NCI-H2081 (cell line): ENCODE measurements at places on chromosomes 7 and 10.
A peak's percentile ranks its signal among the peaks of the same experiment; 100 is the strongest.

DNA sequence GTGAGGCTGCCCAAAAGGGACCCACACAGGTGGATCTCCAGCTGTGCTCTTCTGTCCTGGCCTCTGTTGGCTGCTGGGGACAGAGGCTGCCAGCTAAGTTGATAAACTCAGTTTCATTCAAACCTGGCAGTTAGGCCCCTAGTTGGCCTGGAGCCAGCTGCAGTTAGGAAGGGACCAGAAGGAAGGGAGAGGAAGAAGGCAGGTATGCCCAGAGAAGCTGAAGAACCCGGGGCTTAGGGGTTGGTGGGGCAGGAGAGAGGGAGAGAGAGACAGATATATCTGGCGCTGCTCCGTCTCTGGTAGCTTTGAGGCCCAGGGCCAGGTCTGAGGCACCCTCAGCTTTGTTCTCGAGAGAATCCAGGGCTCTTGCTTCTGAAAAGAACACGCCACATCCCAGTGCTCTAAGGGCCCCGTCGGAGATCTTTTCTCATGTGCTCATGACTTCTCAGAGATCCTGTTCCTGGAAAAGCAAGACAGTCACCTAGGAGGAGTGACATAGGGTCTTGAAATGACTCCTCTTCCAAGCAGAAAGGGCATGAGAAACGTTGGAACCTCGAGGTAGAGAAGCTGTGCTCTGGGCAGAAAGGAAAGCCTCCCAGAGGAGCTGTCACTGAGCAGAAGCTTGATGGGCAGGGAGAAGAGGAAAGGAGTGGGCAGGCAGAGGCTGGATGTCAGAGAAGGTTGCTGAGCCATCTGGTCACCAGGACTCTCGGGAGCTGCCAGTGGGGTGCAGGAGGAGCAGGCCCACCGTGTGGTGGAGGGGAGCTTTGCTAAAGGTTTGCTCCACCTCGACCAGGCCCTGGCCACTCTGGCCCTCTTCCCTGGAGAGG lies 153.6 kb downstream of the ARHGAP21 start:
- no peak for DNase-seq

GRCh38 chr7:130667593-130668257 lies 823 bp downstream of the COPG2 start:
- DNase-seq = no peak

DNA sequence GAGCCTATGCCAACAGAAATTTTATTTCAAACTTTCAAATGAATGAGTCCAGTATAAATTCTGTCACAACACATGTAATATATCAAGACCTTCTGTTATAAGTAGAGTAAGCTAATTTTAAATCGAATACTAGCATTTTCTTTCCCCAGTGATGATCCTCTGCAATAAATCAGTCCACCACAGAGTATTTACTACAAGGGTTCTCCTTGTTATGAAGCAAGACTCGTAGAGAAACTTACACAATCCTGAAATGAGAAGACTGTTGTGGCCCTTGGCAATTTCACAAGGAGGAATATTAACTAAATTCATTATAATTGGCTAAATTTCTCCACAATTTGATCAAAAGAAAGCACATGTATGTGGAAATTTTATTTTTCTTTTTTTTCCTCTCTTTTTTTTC lies 312.4 kb upstream of the DGKB start:
- DNase-seq = no peak

DNA sequence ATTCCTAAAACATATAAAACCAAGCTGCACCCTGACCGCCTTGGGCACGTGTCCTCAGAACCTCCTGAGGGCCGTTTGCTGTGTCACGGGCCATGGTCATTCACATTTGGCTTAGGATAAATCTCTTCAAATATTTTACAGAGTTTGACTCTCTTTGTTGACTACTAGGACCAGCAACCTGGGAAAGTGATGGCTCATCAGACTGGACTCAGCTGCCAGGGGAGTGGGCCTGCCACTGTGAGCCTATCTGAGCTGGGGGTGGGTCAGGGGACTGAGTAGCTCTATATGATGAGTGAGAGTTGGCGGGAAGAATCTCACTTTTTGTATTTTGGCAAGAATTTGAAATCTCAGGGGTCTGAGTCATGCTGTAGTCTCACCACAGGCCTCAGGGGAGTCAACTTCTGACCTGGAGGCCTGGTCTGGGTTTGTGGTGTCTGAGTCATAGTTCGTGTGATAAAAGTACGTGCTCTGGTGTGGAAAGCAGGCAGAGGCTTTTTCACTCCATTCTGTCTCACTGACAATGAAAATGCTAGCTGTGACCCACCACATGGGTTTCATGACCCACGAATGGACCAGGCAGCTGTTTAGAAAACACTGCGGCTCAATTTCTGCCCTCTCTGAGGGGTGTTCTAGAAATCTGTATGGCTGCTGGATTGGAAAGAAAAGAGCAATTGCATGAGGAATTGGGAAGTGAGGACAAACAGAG lies 4.2 kb upstream of the UPP1 start:
- no peak for DNase-seq

GRCh38 chr10:86310702-86311101 lies 55.9 kb downstream of the GRID1 start:
- DNase-seq = no peak

DNA sequence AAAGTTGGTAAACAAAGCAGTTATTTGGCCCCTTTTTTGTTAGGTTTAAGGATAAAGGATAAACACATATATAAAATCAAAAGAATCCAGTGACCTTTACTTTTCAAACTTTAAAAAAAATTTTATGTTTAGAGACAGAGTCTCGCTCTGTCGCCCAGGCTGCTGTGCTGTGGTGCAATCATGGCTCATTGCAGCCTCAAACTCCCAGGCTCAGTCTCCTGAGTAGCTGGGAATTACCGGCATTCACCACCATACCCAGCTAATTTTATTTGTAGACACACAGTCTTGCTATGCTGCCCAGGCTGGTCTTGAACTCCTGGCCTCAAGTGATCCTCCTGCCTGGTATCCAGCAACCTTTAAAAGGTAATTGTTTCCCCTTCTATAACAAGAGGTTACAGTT lies 31.3 kb downstream of the GNA12 start:
- no peak for DNase-seq

DNA sequence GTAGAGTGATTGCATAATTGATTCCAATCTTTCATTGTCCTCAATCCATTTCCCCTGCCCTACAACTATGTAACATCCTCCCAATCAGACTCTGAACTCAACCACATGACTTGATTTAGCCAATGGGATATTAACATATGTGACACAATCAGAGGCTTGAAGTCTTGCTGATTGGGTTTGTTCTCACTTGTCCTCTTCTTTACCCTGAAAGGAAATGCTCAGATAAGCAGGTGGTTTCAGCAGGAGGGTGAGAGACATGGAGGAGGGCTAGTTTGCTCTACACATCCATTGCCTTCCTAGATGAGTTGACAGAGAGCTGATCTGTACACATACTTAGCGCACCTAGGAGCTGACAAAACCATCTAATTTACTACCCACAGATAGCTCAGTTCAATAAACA lies 669.4 kb downstream of the NRG3 start:
- DNase-seq = no peak

DNA sequence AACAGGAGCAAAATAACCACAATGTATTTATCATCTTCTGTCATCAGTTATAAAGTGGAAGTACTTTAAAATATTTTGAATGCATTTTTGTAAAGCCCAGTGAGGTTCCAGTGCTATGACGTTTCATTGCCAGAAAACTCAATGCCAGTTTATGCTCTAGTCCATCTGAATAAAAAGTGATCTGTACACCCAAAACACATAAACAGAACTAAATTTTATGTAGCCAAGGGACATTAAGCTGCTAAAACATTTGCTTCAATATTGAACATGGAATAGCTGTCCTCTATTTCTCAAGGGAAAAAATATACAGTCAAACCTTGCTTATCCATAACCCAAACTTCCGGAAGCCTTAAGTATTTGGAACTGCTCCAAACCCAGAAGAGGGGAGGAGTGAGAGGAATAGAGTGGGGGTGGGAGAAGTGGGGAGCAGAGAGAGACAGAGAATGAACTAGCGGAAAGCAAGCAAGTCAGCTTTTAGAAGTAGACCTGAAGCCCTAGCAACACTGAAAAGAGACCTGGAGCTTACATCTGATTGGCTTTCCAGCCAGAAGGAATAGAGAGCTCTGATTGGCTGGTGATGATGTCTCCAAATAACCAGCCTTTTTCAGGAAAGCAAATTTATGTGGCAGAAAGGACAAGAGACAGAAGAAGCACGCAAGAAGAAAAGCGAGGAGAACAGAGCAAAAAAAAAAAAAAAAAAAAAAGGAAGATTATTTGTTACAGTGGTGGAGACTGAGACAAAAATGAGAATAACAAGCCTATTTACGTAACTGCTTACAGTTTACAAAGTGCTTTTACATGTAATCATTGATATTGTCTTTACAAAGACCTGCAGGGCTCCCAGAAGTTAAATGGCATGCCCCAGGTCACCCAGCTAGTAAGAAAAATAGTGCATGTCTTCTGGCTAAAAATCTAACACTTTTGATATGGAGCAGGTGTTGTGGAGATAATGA lies 196.0 kb downstream of the RNLS start:
- peak; percentile 36 for DNase-seq

DNA sequence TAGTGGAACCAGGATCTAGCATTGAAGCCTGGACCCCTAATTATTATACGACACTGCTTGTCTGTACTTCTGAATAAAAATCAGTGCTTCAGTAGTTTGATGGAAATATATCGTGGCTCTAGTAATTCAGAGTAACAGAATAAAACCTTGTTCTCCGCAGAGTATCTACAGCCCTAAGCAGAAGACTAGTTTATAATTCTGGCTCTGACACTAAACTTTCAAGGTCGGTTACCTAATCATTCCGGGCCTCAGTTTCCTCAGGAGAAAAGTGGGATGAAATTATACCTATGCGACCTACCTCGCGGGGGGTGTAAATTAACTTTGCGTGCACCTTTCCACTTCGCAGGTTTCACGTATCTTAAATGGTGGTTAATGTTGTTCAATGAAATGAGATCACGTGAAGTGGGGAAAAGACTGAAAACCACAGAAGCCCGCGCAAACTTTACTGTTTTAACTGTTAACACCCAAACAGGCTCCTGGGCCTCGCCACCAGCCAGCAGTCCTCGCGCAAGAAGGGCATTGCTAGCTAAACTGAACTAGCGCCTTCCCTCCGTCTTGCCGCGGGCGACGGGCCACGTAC lies 615 bp downstream of the THAP5 start:
- DNase-seq = no peak

DNA sequence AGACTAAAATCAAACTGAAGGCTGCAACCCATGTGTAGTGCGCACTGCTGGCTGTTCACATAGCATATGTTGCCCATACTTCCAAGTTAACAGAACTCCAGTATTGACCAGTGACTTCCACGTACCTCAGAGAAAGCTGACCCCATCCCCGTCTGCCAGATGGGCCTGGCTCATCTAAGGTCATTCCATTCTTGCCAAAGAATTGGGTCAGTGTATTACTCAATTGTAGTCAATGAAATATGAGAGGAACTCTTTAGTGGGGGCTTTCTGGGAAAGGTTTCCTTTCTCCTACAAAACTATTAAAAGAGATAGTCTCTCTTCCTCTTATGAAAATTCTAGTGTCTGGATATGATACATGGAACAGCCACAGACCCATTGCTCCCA lies 238.6 kb downstream of the COBL start:
- no peak for DNase-seq

- no peak for DNase-seq
Measured at GRCh38 chr10:90314718-90315117, 543.1 kb downstream of the HTR7 start.

- DNase-seq = no peak
Measured at GRCh38 chr10:16989826-16990293, 139.8 kb downstream of the CUBN start.

DNA sequence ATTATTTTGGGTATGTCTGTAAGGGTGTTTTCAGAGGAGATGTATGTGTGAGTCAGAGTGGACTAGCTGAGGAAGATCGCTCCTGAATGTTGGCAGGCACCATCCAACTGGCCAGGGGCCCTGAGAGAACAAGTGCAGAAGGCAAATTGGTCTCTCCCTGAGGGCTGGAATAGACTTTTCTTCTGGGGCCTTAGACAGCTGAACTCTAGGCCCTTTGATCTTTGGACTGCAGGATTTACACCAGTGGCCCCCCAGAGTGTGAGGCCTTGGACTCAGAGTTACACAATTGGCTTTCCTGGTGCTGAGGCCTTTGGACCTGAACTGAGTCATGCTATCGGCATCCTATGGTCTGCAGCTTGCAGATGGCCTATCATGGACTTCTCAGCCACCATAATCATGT lies 217.2 kb downstream of the REEP3 start:
- DNase-seq = no peak

GRCh38 chr10:43665054-43665453 lies 16.4 kb upstream of the ZNF32 start:
- DNase-seq = no peak

DNA sequence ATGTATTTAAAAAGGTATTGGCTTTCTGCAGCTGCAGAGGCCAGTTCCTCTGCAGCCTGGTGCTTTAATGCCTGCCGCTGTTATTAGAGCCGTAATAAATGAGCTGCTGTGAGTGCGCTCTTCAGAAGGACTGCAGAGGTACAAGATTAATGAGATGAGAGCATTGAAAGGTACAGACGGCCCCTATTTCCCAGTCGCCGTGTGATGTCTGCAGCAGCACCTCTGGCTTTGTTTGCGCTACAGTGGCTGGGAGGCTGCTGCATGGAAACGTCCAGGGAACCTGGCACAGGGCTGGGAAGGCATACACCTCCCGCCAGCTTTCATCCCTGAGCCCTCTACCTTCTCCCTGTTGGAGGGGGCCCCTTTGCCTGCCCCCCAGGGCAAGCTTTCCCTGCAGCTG lies 383.8 kb upstream of the ZMIZ1 start:
- peak; percentile 34 for DNase-seq

DNA sequence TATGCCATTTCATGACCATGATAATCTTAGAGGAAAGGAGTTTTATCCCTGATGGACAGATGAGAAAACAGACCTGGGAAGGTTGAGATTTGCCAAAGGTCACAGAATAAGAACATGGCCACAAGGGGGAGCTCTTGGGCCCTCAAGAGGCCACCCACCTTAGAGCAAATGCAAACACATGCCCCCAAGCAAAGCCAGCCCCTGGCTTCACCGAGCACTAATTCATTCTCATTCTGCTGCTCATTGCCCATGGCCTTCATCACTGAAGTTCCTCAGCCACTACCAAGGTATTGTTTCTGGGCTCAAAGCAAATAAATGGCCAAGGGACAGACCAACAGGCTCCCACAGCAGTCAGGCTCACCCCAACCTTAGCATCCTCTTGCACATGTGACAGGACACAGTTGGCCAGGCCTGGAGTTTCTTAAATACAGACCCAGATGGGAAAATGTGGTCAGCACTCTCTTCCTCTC lies 44.2 kb downstream of the PDLIM1 start:
- DNase-seq = peak; percentile 38

- no peak for DNase-seq
Measured at GRCh38 chr10:110501142-110501937, 3.6 kb downstream of the DUSP5 start.
